ENCODE measurements at places on chromosomes 4 and X.

- no peak for DNase-seq
These were observed 55.7 kb upstream of the STIM2 start for GRCh38 chr4:26804925-26805324.

- DNase-seq: no peak
These were observed 542.8 kb downstream of the GRXCR1 start for GRCh38 chr4:43435291-43435690.

GRCh38 chrX:125198546-125198945, 121.1 kb upstream of the TEX13C start:
- DNase-seq: no peak

DNA sequence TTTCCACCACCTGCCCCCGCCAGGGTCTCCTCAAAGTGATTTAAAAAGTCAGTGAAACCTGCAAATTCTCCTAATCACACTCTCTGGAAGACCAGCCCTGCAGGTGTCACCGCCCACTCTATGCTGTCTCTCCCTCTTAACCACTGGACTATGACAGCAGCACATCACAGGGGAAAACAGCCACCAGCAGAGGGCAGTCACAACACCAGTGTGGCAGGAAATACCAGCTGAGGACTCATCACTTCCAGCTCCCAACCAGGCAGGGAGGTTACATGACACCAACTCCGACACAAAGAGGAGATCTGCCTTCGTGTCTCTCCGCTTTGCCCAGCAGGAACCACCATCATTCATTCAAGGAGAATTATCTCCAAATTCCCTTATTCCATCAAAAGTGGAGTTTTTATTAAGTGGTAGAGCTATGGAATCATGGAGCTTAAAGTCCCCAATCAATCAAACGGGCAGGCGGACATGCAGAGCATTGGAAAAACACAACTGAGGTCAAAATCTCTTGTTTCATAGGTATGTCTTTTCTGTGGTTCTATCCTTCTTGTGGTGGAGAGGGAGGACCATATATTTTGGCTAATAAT, 91.3 kb downstream of the NSUN7 start:
- DNase-seq: peak; percentile 64

DNA sequence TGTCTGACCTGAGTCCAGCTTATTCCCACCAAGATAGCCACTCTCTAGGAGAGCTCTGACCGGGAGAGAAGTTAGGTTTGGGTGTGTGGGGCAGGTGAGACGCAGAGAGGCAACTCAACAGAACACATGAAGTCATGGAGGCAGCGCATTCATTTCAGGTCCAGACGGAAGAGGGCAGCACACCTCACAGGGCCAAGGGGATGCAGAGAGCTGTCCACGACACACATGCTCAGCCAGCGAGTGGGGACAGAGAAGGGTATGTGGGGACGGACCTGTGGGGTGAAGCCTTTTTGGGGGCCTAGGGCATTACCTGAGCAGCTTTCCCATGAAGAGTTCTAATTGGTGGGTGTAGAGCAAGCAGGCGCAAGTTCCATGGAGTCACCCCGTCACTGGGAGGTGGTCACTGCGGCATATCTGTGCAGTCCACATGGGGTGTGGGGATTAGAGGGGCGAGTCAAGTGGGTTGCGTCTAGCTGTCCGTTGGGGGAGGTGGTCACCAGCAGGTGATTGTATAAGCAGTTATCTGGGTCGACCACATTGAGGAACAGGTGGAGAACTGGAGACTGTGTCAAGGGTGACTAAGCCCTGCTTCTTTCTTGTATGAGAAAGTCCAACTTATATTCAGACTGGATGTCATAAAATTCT, 24.3 kb upstream of the UXT start:
- no peak for DNase-seq

- no peak for DNase-seq
These were observed 1863.6 kb downstream of the STIM2 start for GRCh38 chr4:28724239-28724638.

Data from stimulated activated CD4-positive, alpha-beta T cell treated with anti-CD3 and anti-CD28 coated beads, Interleukin-1b, Interleukin-23, amount 100 ng/mL, for 24 hours (primary cell).